Stimulated activated CD8-positive, alpha-beta memory T cell treated with anti-CD3 and anti-CD28 coated beads, Interleukin-7, amount 100 ng/mL, for 4 hours (primary cell): ENCODE measurements at places on chromosomes 2 and 18.

DNA sequence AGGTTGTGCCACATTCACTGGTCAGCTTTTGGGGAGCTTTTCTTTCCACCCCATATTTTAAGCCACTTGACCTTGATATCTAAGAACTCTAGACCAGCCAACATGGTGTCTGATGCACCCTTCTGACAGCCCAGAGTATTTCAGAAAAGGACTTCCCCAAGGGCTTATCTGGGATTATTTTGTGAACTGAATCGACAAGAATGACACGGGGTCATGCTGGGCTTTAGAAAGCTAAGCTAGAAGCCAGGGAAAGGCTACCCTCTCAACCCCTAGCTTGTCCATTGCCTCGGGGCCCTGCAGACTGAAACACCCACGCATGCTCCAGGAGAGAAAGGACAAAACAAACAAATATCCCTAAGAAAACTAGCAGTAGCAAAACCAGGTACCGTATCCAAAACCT lies 16.0 kb downstream of the SLC4A5 start:
- DNase-seq: no peak

DNA sequence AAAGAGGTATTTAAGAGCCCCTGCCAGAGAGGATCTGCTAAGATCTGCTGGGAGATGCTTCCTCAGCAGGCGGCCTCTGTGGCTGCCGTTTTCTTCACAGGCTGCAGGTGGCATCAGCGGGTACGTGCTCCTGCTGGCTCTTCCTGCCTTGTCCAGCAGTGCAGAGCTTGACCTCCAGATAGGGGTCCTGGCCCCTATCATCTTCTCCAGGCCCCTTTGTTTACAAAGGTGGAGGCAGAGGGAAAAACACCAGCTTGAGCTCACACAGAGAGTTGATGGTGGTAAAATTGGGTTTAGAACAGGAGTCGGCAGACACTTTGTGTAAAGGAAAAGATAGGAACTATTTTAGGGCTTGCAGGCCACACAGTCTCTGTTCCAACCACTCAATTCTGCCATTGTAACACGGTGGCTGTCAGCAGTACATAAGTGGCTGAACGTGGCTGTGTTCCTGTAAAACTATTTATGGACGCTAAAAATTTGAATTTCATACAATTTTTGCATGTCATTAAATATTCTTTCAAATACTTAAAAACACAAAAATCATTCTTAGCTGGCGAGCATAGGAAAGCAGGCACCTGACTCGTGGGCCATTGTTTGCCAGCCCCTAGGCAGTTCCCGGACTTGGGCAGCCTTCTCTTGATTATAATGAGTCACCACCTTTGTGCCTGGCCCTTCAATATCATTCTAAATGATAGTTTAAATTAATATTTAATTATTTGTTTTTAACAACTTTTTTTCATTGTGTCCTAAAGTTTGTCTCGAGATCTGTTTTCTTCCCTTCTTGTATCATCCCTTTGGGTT lies 98.2 kb upstream of the B3GNT7 start:
- no peak for DNase-seq

- no peak for DNase-seq
These were observed 222.0 kb downstream of the LOXHD1 start for GRCh38 chr18:46435031-46435430.

DNA sequence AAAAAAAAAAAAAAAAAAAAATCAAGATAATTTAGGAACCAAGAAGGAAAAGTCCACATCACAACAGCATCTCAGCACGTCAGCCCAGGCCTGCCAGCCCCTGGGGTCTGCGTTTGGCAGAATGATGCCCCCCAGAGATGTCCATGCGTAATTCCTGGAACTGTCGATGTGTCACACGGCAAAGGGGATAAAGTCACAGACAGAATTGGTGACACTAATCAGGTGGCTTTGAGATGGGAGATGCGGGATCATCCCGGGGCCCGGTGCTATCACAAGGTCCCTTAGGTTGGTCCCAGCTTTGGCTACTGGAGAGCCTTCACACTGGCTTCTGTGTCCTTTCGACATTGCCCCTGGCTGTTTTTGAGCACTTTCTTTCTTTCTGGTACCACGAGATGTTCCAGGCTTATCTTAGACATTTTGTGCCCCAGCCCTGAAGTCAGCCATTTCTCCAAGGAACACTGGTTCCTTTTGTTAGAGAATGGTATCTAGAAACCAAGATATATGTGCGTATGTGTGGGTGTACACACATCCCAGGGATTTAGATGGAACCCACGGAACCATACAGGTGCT lies 20.7 kb downstream of the RAMP1 start:
- no peak for DNase-seq

- no peak for DNase-seq
These were observed 22.8 kb upstream of the IL37 start for GRCh38 chr2:112887964-112888749.

DNA sequence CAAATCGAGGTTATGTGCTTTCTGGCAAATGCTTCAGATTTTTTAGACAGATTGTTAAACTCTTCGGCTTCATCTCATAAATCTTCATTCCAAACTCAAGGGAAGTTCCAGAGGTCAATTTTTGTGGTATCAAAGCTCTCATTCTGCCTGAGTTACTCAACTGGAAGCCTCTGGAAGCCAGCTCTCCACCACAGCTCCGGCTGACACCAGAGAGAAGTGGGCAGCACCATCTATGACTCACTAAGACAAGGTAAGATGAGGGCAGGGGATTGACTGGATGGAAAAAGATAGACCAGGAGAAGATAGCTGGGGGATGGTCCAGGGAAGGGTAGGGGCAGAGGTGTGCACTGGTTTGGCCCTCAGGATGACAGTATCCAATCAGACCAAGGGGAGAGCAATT lies 137.3 kb upstream of the HNRNPA3 start:
- no peak for DNase-seq

DNA sequence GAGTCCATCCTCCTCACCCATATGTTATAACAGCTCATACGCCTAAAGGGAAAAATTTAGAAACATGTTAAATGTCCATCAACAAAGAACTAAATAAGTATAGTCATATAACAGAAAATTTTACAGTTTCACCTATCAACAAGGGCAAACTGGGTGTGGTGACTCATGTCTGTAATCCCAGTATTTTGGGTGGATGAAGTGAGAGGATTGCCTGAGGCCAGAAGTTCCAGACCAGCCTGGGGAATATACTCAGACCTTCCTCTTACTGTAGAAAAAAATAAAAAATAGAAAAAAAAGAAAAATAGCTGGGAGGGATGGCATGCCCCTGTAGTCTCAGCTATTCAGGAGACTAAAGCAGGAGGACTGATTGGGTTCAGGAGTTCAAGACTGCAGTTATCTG lies 48.3 kb upstream of the GULP1 start:
- no peak for DNase-seq

DNA sequence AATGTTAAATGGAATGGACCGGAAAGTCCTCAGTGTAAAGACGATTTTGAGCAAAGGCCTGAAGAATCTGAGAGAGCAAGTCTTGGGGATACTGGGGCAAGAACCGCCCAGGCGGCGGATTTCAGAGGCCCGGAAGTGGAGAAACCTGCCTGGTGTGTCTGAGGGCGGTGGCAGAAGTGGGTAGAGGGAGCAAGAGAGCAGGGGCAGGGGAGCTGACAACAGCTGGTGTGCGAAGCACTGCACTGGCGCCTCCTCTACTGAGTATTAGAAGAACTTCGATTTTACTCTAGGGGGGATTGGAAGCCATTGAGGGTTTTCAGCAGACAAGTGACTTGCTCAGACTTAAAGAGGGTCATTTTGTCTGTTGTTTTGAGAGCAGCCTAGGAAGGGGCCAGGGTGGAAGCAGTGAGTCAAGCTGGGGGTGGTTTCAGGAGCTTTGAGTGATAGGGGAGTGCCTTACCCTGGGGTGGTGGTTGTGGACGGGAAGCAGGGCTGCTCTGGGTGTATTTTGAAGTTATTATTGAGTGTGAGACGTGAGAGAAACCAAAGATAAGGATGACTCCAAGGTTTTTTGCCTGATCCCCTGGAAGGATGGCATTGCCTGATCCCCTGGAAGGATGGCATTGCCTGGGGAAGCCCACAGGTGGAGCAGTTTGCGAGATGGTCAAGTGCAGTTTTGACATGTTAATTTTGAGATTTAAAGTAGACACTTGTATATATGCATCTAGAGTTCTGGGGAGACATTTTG lies 52.5 kb downstream of the ZNF236 start:
- no peak for DNase-seq

DNA sequence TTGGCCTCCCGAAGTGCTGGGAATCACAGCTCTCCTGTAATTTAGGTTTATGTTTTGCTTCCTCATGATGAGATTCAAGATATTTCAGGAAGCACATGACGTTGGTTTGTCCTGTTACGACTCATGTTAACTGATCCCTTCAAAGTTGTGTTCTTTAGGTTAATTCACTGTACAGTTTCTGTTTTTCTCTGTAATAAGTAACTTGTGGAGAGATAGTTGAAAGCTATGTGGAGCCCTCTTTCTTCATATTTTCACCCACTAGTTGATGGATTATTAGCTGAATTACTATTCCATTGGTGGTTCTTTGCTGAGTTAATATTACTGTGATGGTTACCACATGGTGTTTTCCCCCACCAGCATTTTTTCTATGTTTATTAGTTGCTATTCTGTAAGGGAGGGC lies 18.3 kb upstream of the CHCHD5 start:
- no peak for DNase-seq

- no peak for DNase-seq
These were observed 28.0 kb downstream of the EHBP1 start for GRCh38 chr2:62733546-62733945.

DNA sequence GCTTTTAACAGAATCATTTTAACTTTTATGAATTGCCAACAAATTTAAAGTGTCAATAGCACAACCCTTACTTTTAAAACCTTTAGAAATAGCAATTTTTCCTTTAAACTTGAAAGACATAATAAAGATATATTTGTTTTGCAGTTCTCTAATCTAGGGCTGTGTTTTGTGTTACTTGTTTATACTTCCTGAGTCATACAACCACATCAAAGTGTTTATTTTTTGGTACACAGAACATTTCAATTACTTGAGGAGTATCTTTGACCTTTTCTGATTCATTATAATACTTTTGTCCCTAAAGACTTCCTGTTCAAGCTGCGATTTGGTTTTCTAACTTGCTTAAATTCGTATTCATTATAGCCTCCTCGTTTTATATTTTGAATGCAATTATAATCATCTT lies 21.8 kb downstream of the TYW5 start:
- no peak for DNase-seq

DNA sequence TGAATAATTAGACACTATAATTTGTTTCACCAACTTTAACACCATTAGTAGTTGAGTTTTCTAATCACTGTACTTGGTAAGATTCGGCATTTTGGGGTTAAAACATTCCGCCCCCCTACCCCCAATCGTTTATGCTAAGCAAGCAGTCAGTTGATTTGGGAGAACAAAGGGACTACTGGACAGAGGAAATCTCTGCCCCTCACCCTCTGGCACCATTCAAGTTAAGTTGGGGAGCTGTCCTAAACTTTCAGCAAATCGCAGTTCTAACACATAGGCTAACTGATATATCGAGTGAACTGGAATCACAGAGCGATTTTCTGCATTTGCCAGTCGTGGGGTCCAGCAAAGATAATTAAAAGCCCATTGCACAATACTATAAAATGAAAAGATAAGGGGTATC lies 5.6 kb downstream of the KLF7 start:
- DNase-seq: no peak
